ENCODE measurements at places on chromosomes 16 and 17.

GRCh38 chr16:85089525-85089924 lies 22.7 kb downstream of the CIBAR2 start:
- no peak for DNase-seq

DNA sequence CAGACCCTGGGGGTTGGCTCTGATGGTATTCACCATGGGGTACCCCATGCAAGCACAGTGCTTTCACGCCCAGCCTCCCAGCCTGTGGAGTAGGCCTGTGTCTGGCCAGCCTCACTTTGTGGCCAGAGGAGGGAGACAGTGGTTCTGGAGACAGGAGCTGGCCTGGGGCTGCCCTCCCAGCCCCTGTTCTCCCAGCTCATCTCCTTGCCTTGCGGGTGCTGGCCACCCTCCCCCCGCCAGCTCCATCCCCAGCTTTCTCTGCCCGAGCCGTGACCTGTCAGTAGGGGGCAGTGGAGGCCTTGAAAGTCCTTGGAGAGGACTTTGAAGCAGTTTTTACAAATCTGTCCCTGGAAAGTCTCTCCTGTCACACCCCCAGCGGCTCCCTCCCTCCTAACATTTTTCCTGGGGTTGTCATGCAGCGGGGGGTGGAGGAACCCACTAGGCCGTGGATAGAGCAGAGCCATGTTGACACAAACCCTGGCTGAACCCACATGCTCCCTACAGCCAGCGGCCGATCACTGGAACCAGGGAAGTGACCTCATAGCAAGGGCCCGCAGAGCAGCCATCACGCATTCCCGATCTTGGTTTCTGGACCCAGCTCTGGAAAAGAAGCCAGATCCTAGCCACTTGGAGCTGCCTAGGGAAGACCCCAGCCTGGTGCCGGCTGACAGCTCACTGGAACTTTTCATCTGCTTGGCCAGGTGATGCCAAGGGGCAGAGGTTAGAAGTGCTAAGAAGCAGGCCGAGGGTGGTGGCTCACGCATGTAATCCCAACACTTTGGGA lies 289.4 kb downstream of the SEC14L1 start:
- DNase-seq = peak; percentile 78

- DNase-seq = no peak
These were observed 37.1 kb upstream of the MYLK3 start for GRCh38 chr16:46785076-46785845.

GRCh38 chr17:82219083-82219482 lies 6.4 kb upstream of the CCDC57 start:
- no peak for DNase-seq

GRCh38 chr17:28747801-28748750 lies 4.3 kb downstream of the TRAF4 start:
- no peak for DNase-seq

DNA sequence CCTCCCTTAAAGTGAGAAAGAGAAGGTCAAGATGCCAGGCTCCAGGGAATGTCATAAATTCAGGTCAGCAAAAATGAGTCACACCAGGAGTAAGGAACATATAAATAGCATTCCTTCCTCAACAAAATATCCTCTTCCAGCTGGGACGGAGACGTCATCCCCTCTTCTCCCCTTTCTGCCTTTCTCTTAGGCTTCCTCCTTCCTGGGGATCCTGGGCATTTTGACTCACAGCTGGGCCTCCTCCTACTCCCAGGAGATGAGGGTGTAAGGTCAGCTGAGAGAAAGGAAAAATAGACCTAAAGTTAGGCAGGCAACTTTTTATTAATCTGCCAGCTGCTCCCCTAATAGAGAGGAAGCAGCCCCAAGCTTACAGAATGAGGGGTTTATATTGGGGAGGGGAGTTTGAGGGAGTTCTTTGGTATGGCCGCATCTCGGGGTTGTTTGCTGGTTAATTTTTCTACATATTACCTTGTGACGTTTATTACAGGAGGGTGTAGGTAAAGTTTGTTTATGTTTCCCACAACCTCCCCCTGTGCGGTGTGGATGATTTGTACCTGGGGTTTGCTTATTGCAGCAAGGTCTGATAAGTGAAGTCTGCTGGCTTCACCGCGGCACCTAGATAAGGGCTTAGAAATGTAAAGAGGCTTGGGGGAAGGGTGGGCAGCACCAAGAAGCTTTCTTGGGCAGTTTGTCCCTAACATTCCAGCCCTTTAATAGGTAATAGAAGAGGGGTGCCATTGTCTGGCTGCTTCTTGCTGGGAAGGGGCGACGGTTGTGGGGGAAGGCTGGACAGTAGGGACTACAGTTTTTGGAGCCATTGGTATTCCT lies 7.1 kb upstream of the ZNF747 start:
- DNase-seq = no peak

DNA sequence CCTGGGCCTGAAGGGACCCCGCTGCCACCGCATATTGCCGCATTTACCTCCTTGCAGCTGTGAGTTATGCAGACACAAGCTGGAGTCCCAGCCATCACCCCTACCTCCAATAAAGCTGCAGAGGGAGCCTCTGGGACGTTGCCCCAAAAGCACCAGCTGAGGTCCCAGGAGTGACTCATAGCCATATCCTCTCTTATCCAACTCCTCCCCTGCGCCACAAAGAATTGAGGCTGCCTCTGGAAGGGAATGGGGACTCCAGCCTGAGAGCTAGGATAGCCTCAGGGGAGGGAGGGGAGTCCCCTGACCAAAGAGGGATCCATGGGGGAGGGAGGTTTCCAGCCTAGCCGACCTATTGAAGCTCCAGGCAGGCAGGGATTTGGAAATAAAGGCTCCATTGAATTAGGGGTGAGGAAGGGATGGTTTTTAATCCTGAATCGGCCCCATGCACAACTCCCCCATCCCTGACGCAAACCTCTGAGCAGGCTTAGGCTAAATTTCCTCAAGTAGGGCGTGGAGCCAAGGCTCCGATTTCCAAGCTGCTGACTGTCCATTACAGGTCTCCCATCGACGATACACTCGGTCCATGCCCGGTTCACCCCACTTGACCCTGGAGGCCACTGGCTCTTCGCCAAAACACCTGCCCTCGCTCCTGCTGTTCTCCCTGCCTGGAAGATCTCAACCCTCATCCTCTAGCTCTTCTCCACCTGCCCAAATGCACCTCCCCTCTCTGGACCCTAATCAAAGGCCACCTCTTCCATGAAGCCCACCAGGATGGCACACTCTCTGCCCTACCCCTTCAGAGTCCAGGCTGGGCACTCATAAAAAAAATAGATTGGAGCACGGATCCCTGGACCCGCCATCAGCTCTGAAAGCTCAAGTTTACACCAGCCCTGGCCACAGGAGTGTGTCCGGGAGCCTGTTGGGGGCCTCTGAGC lies 27.5 kb downstream of the PIMREG start:
- no peak for DNase-seq

DNA sequence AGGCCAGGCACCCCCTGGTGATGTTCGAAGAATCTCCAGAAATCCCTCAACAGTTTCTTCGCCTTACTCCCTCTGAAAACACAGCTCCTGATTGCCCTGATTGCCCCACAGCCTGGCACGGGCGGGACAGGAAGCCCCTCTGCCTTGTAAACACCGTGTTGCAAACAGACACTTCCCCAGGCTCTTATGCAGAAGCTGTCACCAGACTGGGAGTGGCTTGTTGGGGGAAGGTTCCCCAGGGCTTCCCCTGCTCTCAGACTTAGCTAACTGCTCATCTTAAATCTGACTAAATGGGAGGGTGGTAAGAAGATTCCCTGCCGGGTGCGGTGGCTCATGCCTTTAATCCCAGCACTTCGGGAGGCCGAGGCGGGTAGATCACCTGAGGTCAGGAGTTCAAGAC lies 11.2 kb downstream of the PIK3R5 start:
- no peak for DNase-seq

DNA sequence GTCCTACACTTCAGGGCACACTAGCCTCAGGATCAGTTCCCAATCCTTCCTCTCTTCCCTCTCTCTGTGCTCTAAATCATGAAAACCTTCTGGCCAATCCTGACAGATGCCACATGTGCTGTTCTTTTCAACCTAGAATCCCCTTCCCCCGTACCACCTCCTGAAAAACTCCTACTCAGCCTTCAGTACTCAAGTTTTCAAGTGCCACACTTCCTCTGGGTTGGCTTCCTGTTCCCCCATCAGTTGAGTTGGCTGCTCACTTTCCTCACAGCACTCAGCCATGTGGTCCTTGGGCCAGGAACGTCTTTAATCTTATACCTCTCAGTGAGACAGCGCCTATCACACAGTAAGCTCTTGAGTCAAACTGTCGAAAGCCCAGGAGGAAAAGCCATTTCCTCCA lies 3.3 kb downstream of the ASPHD1 start:
- DNase-seq = no peak

- no peak for DNase-seq
These were observed 272.4 kb downstream of the C16orf95 start for GRCh38 chr16:87044829-87045228.

- DNase-seq = no peak
These were observed 6.4 kb downstream of the PRKCB start for GRCh38 chr16:23842137-23842600.

- DNase-seq = no peak
These were observed 46.1 kb downstream of the NXN start for GRCh38 chr17:933312-934073.

DNA sequence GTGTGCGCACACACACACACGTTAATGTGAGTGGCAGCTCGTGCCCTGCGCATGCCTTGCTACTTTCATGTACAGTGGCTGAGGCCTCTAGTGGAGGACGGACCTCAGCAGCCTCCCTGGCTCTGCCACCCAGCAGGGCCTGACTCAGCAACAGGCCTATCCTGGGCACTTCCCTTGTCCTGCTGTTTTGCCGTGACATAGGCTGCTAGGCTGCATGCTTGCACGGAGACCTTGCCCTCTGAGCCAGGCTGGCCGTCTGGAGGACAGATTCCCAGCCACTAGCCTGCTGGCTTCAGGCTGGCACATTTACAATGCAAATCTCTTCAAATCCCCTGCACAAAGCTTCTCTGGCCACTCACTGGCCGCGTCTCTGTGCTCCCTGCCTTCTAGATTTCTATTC lies 9.5 kb downstream of the RNF213 start:
- DNase-seq = no peak

DNA sequence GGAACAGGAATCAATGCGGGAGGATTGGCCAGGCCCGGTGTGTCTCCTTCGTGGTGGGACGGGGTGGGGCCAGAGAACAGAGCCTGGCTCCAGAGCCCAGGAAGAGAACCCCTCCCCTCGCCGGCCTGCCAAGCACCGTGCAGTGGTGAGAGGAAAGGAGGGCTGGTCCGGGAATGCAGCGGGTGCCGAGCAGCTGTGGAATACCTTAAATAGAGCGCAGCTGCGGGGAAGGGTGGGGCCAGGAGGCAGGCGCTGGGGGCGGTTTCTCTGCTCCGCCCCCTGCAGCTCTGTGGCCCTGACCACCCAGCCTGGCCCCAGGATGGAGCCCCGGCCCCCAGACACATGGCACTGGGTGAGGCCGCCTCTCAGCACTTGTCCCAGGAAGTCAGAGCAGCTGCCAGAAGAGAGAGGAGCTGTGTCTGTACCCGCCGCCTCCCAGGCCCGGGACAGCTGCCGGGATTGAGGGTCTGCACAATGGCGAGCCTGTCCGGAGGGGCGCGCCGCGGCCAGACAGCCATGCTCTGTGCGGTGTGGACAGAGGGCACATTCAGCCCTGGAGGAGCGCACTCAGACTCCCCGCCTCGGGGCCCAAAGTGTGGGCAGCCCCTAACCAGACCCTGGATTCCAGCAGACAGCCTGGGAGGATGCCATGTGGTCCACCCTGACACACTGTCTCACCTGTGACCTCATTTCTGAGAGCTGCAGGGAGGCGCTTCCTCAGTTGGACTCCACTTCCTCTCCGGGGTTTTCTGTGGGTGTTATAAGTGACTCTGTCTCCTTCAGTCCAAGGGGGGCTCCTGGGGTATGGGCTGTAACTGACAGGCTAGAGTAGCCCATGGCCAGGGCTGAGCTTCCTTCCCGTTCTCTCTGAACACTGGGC lies 268.8 kb downstream of the SEC14L1 start:
- no peak for DNase-seq

- DNase-seq = no peak
These were observed 104.5 kb upstream of the FAM20A start for GRCh38 chr17:68705714-68706076.

- no peak for DNase-seq
These were observed 2.2 kb upstream of the PDP2 start for GRCh38 chr16:66878067-66878466.

GRCh38 chr17:38653230-38653629 lies 21.5 kb downstream of the EPOP start:
- DNase-seq = no peak

- no peak for DNase-seq
These were observed 40.7 kb downstream of the HLF start for GRCh38 chr17:55305321-55306087.

GRCh38 chr17:73650140-73650539 lies 5.9 kb upstream of the SDK2 start:
- DNase-seq = no peak

- no peak for DNase-seq
These were observed 15.4 kb downstream of the VASN start for GRCh38 chr16:4386951-4387565.

DNA sequence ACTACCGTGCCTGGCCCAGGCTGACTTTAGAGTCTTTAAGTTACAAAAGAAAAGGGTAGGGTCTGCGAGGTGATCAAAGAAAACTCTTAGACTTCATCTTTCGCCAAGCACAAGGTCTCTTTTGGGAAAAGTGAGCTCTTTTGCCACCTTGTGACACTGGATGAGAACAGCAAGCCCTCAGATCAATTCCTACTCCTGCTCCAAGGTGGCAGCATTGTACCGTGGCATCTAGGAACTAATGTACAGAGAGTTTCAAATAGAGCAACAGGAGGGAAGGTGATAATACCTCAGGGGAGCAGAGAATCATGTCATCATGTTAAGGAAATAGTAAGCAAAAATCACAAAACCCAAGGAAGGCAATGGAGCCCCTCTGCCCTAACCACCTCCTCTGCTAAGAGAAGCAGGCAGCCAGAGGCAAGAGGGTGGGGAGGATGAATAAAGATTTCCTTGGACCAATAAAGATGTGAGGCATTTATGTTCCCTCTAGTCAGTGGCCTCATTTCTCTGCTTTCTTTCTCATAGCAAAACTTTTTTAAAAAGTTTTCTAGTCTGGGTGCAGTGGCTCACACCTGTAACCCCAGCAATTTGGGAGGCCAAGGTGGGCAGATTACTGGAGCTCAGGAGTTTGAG lies 2.1 kb upstream of the C17orf78 start:
- no peak for DNase-seq

- no peak for DNase-seq
These were observed 17.3 kb downstream of the TBX4 start for GRCh38 chr17:61469474-61469873.

GRCh38 chr17:34312080-34312479 lies 7.2 kb upstream of the CCL8 start:
- DNase-seq = no peak

- no peak for DNase-seq
These were observed 76.3 kb upstream of the WSB1 start for GRCh38 chr17:27217631-27218030.

- peak; percentile 45 for DNase-seq
These were observed at the start of gene COX10 for GRCh38 chr17:14069251-14070021. COX10 (plus strand) TSS chr17:14069504; CDS start chr17:14069606, 102 bp downstream.

- DNase-seq = no peak
These were observed 444 bp downstream of the HELZ start for GRCh38 chr17:67244431-67245072.

DNA sequence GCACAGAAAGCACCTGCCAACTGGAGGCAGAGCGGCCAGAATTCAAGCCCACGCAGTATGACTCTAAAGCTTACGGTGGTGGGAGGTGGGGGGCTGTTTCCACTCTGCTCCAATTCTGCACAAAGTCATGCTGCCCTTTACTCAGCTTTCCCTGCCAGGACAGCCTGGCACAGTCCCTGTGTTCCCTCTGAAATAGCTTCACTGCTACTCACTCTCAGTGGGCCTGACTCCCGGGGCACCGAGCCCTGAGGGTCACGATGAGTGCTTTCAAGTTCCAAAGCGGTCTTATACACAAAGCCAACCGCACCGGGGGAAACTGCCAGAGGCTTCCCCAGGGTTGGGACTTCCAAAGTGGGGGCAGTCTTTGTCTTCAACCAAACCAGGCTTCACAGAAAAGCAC lies 306.1 kb upstream of the XYLT1 start:
- no peak for DNase-seq

Measured in HuH-7.5 (cell line).